ENCODE measurements at places on chromosomes 4 and X.

- no peak for DNase-seq
Observed at GRCh38 chr4:142402156-142402555, 443.9 kb downstream of the INPP4B start.

DNA sequence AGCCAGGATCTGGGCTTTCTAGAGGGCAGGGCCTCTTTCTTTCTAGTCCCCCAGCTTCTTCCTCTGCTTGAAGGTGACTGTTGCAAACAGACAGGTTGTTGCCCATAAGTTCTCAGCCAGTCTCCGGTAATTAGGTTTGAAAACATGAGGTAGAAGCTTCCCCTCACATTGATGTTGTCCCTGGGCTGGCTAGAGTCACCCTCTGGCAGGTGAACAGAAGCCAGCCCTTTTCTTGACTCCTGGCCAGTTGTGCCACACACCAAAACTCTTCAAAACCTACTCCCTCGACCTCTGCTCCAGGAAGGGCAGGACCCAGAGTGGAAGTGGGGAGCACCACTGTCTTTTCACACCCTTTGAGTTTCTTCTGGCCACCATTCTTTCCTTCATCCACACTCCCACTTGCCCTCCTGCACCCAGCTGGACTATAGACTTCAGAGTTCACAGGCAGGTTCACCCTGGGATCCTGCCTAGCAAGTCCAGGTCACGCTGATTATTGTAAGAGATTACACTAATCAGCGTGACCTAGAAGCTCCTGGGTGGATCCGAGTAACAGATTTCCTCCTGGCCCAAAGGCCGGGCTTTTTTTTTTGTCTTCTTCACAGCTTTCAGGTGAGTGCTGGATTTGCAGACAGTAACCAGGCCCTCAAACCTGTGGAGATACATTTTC, 37.4 kb upstream of the ARHGAP6 start:
- DNase-seq: no peak

DNA sequence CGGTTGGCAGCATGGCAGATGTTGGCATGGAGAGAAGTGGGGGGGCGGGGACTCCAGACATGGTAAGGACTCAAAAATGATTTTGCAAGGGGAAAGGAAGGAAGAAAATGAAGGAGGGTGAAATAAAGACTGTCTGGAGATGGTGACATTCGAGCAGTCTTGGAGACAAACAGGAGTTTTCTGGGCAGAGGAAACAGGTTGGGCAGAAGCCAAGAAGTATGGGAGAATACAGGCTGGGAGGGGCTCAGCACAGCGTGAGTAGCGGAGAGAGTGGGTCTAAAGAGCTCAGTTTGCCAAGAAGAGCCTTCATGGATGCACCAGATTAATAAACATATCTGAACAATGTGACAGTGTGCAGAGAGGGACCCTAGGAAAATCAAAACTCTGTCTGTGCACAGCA, 13.3 kb upstream of the CRMP1 start:
- no peak for DNase-seq

DNA sequence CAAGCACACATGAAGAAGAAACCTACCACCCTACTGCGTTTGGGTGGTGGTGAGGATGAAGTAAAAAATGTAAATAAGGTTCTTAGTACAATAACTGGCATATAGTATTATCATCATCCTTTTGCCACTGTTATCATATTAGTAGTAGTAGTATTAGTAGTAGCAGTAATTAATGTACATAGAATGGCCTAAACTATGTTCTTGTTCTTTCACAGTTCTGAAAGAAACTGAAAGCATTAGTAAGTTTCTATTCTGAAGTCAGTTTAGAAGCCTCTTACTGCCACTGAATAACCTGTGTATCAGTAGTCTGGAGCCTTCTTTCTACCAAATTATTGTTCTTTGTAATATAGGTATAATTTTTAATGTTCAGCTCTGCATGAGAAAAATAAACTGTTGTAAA, 21.0 kb downstream of the COL4A6 start:
- DNase-seq: no peak

- DNase-seq: no peak
Observed at GRCh38 chrX:136275553-136275952, 24.4 kb upstream of the MAP7D3 start.

GRCh38 chrX:139538907-139539790, 8.6 kb downstream of the F9 start:
- no peak for DNase-seq
